Activated CD4-positive, CD25-positive, alpha-beta regulatory T cell (primary cell): ENCODE measurements at places on chromosomes 3 and 15.

DNA sequence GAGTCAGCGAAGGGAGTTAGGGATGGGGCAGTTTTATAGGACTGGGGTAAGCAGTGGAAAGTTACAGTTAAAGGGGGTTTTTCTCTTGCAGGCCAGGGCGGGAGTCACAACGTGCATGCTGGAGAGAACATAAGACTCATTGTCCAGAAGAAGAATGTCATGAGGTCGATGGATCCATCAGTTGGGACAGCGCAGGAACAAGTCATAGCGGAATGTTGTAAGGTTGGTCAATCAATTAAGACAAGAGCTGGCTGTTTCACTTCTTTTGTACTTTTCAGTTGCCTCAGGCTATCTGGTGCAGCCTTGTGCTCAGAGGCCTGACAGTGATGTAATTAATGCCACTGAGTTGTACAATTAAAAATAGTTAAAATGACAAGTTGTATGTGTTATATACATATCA, 165.6 kb downstream of the OCA2 start:
- no peak for DNase-seq

DNA sequence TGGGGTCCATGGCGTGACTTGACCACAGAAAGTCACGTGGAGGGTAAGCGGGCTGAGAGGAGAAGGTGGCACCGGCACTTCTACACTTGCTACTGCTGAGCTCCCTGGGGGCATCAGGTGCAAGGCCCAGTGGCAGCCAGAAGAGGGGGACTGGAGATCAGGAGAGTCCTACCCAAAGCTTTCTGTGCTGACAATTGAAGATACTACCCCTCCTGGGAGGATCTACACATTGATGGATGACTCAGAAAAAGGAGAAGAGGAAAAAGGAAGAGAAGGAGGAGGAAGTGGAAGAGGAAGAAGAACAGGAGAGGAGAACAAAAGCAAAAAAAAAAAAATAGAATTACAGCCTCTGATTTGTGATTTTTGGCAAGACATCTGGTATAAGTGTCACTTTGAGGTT, 41.2 kb downstream of the MYO5C start:
- DNase-seq = no peak

GRCh38 chr3:16494814-16495431, 18.6 kb downstream of the RFTN1 start:
- DNase-seq = no peak

DNA sequence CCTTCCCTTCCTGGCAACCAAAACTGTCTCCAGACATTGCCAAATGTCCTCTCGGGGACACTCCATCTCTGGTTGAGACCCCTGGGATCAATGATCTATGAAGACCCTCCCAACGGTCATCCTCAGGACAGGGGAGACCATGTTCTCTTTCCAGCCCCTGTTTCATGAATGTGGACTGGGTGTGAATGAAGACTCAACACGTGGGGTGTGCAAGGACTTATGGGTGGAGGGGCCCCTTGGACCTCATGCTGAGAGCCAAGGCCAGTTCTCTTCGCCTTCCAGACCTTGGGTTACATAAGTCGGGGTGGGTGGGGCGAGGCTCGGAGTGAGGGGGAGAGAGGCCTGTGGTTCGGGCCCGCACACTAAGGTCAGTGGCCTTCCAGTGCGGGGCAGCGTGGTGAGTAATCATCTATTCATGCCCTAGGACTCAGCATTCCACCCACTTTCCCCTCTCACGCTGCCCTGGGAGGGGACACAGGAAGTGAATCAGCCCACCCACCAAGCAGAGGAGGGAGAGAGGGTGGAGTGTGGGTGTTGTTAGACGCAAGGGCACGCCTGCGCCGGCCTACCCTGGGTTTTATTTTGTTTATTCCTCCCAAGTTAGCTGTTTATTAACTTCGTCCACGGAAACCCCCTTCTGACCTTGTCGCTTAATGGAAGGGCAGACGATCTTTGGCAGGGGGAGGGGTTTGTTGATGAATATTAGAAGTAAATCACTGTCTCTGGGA, 6.7 kb downstream of the PAQR5 start:
- no peak for DNase-seq

DNA sequence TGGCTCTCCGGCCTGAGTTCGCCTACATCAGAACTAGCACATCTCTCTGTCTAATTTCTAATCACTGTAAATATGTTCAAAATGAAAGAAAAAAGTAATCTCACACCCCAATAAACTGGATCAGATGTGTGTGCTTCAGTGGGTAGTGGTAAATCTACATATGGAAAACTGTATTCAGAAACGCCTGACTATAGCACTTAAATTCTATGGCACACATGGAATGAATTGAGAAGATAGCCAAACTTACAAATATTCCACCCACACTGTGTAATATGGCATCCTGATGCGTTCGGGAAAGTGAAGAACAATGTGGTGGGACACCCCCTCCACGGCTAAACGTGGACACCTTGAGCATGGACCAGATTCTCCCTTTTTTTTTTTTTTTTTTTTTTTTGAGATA, 40.6 kb upstream of the BOC start:
- no peak for DNase-seq

GRCh38 chr3:23072693-23073092, 130.4 kb upstream of the UBE2E2 start:
- DNase-seq = no peak

- DNase-seq = peak; percentile 39
These were observed 1.2 kb downstream of the KLF13 start for GRCh38 chr15:31327669-31328427.

- no peak for DNase-seq
These were observed 22.9 kb downstream of the CHDH start for GRCh38 chr3:53823026-53823955.
